Karpas-422 (cell line): ENCODE measurements at places on chromosomes 12 and 14. TPM values are rescaled to one million over a fixed set of nuclear protein-coding genes. Genes with fewer than 3 reads are reported as not detected.

Gene ORMDL2
- total RNA-seq, result 32.6 and 37.4 TPM in 2 replicates

Gene BBS10
- total RNA-seq, result 6.6 and 22.1 TPM in 2 replicates

Gene DDN
- 9.6 and 20.2 TPM in 2 replicates for total RNA-seq

Gene AKAP3
- total RNA-seq, result 0.56 and 0.69 TPM in 2 replicates

Gene RBMS2
- total RNA-seq, result 0.54 and 3.7 TPM in 2 replicates

Gene BLTP3B
- total RNA-seq, result 14.1 and 17.3 TPM in 2 replicates

Gene PLEKHG7
- not detected in 2 replicates for total RNA-seq

Gene RNASE7
- total RNA-seq, result not detected in 2 replicates

DNA sequence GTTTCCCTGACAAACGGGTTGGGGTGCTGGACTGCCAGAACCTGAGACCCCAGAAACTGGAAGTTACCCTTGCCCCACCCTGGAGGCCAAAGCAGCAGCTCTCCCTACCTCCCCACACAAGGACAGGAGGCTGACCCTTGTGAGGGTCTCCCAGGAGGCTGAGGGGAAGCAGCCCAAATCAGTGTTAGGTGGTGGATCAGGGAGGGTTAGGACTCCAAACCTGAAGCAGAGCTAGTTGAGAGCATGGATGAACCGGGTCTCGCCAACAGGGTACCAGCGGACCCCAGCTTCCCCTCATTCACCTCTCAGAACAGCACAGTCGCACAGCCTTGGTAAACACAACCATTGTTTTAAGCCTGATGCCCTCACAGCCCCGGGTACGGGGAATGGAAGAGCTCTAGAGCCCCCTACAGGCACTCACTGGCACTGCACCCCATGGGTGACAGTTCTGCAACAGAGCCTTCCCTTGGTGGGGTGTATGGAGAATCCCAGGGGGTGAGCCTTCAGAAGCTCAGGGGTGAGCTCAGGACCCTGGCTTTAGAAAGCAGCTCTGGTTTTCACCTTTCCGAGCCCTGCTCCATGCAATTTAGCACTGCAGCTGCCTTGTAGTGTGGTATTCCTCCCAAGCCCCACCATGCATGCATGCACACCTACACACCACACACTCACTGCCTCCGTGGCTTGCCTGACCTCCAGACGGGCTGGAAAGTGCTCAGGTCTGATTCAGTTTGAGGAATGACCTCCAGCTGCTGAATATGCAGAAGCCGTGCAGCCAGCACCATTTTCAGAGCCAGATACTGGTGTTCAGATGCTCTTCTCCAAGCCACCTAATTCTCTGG, 11.2 kb downstream of the ESRRB start:
- peak; percentile 96 for DNase-seq

GRCh38 chr14:103448097-103448496, 62.9 kb downstream of the MARK3 start:
- DNase-seq, result no peak

DNA sequence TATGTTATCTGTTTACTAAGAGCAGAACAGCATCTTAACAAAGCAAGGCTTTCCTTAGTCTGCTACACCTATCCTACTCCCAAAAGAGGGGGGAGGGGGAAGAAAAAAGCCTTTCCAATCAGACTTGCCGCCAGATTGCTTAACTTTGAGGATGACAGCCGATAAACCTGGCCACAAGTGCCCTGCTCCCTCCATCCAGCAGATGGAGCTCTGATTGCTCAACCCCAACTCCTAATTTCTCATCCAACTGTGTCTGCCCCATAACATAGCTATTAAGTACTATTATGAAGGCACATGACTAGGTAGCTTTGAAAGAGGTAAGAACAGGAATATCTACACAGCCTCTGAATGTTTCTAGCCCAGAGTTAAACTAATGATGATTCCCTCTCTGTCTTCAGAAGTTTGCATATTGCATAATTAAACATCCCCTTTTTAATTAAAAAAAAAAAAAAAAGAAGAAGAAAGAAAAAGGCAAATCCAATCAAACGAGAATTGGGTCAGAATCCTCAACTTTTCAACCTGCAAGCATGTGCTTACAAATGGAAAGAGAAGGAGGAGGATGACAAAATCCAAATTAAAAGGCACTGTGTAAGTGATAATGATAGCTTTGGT, 247.4 kb downstream of the GALC start:
- DNase-seq, result peak; percentile 92
